Lung microvascular endothelial cell (primary cell): ENCODE measurements at places on chromosomes 2 and 18. TPM values are rescaled to one million over a fixed set of nuclear protein-coding genes. Genes with fewer than 3 reads are reported as not detected.
A peak's percentile ranks its signal among the peaks of the same experiment; 100 is the strongest.

LYPD6 gene
- total RNA-seq, result 3.7 and 7.5 TPM in 2 replicates

EMILIN2 gene
- 3.3 and 4.8 TPM in 2 replicates for total RNA-seq

GRCh38 chr2:42967959-42968674 lies 175.7 kb upstream of the HAAO start:
- DNase-seq, result peak; percentile 37

- DNase-seq, result peak; percentile 46
Measured at GRCh38 chr18:44098551-44099098, 582.1 kb upstream of the SETBP1 start.

DNA sequence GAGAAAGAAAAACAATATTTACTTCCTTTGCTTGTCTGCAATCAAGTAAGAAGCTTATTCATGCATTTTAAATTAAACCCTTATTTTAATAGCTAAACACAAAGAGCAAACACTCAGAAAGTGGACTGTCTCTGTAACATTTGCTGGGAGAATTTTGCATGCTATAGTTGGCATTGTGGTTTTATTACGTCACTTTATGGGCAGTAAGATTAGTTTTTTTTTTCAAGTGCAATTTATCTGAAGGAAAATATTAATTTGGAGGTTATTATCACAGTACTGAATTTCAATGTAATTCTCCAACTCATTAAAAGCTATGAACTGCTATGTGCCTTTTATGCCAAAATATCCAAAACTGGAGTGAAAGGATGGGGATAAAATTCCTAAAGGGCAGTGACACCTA lies 103.3 kb downstream of the TMEFF2 start:
- no peak for DNase-seq

CDH19 gene
- under 0.01 TPM in 1 of 2 replicates, not detected in the other for total RNA-seq

CGREF1 gene
- total RNA-seq, result 1.7 and 2.0 TPM in 2 replicates

RESP18 gene
- not detected in 2 replicates for total RNA-seq

DNA sequence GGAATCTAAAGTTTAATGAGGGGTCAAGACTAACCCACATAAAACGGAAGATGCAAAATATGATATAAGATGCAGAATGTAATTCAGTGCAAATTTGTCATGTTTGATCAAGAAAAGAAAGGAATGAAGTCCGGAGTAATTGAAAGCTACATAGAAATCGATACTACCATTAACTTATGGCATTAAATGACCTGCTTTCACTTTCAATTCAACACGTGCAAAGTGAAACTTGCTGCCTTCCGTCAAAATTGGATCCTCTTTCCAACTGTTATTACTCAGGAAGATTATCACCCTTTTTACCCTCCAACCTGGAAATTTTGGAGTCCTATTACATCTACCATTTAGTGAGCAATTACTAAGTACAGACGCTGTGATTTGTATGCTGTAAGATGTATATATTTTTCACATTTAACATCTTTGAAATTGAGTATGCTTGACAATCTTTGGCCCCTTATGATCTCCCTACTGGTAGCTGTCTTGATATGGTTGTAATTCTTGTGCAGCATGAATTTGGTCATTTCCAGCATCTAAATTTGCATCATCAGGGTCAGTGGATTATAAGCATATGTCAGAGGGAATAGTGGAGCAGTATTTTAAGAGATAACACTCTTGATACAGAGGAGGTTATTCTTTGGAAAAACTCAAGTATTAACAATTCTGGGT lies 18.6 kb downstream of the UNC80 start:
- DNase-seq, result no peak

DNA sequence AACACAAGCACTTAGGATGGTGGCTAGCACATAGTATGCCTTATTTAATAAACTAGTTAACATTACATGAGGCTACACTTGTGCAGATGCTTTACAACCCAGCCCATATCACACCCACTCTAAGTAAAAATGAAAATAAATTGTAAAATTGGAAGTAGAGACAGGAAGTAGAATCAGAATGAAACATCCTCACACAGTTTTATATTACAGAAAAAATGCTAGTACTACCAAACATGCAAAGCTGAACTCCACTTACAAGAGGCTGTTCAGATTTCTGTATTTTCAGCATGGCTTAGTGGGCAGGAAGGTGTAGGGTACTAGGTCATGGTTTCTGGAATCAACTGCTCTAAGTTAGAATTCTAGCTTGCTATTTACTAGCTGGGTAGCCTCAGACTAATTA lies 18.2 kb upstream of the CRIM1 start:
- DNase-seq, result no peak
